CD4-positive, alpha-beta memory T cell (primary cell): ENCODE measurements at places on chromosomes 12 and 14.

- no peak for DNase-seq
Observed at GRCh38 chr12:95339086-95339788, 121.6 kb downstream of the VEZT start.

DNA sequence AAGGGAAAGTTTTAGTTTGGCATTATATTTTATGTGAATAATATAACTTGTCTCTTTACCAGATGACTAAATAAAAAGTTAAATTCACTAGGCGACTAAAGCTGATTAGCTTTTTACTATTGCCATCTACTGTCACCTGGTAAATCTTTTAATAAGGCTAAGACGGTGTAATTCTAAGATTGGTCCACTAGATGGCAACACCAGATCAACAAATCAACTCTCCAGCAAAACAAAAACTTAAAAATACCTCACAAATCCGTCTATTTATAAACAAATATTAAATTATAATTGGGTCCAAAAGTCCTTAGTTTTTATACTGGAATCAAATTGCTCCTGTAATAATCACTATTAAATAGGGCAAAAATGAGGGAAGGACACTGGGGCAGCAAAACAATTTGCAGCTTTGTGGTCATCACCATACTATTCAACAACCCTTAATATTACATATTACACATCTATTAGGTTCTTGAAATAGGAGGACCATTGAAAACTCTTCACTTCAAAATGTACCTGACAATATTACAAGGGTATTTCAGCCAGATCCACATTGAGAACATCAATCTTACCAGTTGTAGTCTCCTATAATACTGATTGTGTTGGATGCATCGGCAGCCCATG lies 47.9 kb downstream of the GALC start:
- DNase-seq, result peak; percentile 51

GRCh38 chr14:105126126-105126980 lies 42.2 kb downstream of the JAG2 start:
- DNase-seq, result no peak

GRCh38 chr12:77407931-77408330 lies 342.6 kb upstream of the E2F7 start:
- DNase-seq, result no peak
